ENCODE measurements at places on chromosomes 1 and 21.
A peak's percentile ranks its signal among the peaks of the same experiment; 100 is the strongest.

DNA sequence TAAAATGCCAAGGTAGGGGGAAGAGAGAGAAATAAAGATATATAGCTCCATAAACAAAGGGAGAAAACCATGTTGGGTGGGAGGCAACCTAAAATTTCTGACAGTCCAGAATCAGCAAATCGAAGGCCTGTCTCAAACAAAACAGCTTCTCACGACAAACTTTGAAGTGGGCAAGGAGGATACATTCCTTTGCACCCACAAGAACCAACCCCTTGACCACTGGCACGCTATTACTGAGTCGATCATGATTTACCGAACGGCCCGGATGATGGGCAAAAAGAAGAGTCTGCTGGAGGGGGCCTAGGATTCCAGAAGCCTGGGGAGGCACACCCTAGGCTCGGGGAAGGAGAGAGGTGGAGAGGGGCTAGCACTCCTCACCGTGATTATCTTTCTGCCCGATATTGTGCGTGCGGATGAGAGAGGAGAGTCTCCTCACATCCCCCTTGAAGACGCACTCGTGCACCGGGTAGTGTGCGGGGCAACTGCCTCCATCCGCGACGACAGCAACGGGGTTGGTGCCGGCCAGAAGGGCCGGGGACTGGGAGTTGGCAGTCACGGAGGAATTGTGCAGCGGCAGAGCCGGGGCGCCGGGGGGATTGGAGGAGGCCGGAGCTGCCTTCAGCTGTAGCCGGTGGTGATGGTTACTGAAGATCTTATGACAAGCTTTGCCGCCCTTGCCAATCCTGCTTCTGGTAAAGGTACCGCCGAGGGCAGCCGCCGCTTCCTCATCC, 756 bp downstream of the ANKRD13C start:
- peak; percentile 29 for DNase-seq

GRCh38 chr1:147641695-147642592, 28.4 kb downstream of the ACP6 start:
- no peak for DNase-seq

DNA sequence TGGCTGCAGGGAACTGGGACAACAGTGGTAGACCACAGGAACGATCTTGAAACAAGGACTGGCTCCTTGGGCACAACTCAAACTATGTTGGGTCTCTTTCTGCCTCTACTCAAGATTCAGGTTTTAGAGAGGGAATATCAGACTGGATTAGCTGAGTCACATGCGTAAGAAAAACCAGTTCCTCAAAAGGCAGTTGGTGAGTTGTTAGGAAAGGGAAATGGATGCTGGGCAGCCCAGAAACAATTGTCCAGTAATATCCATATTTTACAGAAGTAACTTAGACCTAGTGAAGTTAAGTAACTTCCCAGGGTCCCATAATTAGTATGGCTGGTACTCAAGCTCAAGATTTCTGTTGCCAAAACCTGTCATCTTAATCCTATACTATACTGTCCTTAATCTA, 27.0 kb upstream of the TMEM39B start:
- DNase-seq, result no peak

- no peak for DNase-seq
Observed at GRCh38 chr1:24363994-24364393, 44.8 kb downstream of the GRHL3 start.

GRCh38 chr1:66711420-66711819, 40.8 kb upstream of the DYNLT5 start:
- no peak for DNase-seq

DNA sequence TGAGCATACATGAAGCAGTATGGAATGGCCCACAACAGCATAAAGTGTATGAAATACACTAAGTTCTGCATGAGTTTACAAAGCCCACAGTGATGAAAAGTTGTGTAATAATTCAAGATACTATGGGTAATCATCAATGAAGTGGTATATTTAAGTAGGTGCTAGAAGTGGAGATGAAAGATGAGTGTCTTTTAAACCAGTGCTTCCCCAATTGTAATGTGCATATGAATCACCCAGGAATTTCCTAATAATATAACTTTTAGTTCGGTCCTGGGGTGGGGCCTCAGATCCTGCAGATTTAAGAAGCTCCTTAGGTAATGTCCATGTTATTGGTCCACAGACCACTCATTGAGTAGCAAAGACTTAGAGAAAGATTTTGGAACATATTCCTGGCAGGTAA, 184.9 kb downstream of the DUSP10 start:
- DNase-seq, result no peak

- no peak for DNase-seq
Observed at GRCh38 chr1:15381805-15382204, 27.9 kb upstream of the EFHD2 start.

DNA sequence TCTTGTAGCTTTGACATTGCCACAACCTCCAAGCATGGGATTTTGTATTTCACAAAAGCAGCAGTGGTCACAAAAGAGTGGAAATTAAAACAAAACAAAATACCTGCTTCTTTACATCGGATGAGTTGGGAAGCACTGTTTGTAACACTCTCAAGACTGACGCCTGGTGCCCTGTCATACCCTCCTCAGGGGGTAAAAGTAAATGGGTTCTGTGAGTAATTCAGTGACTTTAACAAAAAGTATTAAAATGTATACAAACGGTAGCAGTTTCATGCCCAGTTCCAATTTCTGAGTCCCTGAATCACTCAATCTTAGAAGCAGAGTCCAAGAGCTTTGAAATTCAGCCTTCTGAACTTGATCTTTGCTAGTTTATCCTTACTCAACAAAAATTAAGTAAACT, 152.5 kb downstream of the TIAM1 start:
- DNase-seq, result no peak

- no peak for DNase-seq
Observed at GRCh38 chr1:116679091-116679827, 11.7 kb upstream of the IGSF3 start.

GRCh38 chr1:165444897-165445370, at the start of gene RXRG:
Gene RXRG (minus strand): TSS chr1:165445126. CDS start chr1:165444893, 233 bp downstream.
- DNase-seq, result no peak

DNA sequence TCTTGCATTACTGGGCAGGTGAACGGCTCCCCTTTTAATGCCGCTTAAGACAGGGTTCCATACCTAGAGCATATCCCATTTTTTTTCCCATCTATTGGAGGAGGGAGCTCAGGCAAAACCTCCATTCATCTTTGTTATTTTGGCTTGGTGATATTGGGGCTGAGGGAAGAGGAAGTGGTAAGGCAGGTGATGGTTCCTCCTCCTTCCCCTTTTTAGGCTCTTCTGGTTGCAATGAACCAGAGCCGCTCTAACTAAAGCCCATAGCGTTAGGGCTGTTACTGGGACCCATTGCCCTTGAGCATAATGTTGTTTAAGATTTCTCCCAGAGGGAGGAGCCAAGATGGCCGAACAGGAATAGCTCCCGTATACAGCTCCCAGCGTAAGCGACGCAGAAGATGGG, 21.1 kb downstream of the PYHIN1 start:
- DNase-seq, result no peak

- no peak for DNase-seq
Observed at GRCh38 chr1:67313934-67314671, 6.4 kb downstream of the IL12RB2 start.

DNA sequence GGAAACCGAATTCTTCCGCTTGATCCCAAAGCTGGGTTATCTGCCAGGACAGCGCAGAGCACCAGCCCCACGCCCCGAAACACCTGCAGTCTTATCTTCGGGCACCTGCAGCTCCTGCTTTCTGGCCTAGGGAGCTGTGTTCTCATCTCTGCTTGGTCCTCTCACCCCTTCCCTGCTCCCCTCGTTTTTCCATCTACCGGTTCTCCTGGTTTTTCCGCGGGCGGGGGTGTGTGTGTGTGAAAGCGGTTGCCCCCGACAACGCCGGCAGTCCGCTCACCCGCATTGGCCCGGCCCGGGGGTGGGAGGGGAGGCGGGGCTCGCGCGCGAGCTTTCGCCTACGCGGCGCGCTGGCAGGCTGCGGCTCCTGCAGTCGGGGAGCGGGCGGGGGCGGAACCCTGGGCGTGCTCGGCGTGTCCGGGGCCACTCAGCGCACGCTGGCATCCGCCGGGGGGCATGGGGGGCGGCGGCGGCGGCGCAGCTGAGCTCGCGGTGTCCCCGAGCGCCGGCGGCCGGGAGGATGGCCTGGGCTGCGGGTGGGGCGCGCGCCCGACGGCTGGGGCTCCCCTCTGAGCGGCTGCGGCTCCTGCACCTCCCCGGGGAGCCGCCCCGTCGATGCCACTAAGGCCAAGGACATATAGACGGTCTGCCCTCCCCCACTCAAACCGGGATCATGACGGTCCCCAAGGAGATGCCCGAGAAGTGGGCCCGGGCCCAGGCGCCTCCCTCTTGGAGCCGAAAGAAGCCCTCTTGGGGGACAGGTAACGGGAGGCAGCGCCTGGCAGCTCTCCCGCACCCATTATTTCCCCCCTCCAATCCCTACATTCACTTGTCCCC, 3.2 kb downstream of the ATP8B2 start:
- DNase-seq, result peak; percentile 67

DNA sequence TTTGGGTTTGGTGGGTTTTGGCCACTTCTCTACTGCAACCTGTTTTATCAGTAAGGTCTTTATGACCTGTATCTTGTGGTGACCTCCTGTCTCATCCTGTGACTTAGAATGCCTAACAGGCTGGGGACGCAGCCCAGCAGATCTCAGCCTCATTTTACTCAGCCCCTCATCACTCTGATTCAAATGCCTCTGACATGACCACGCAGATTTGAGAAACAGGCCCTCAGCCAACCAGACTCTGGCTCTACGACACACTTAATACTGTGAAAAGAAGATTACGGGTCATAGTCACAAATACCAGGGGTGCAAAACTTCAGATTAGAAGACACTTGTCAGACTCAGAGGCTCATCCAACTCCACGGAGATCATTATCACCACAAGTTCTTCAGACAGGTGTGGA, 28.3 kb upstream of the KIF26B start:
- no peak for DNase-seq

DNA sequence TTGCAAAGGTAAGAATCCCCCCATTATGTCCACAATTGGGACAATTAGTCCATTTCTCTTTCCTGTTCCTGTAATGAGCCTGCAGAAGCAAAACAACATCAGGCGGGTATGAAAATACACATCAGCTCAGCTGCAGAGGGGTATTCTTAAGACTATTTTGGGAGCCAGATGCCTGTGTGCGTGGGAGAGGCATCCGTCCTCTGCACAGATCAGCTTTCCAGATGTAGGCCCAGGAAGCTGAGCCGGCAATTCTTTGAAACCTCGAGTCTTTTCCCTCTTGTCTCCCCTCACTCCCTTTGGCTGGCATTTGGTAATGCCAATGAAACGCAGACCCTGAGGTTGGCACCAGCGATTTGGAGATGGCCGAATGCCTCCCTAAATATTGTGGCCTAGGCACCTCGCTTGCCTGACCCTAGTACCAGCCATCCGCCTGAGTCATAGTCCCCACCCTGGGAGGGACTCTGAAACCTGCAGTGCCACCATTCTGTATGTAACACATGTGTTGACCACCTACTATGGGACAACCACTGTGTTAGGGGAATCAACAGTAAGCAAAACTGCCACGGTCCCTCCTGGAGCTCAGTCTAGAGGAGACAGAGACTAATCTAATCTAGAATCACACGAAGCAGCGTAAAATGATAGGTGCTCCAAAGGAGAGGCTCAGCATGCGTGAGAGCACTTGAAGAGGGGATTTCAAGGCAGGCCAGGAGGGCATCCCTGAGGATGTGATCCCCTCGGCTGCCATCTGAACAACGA, 603.0 kb downstream of the MATN1 start:
- DNase-seq, result no peak

- no peak for DNase-seq
Observed at GRCh38 chr1:17162941-17163340, 42.0 kb upstream of the PADI1 start.

GRCh38 chr1:115492880-115493279, 148.9 kb upstream of the VANGL1 start:
- no peak for DNase-seq

DNA sequence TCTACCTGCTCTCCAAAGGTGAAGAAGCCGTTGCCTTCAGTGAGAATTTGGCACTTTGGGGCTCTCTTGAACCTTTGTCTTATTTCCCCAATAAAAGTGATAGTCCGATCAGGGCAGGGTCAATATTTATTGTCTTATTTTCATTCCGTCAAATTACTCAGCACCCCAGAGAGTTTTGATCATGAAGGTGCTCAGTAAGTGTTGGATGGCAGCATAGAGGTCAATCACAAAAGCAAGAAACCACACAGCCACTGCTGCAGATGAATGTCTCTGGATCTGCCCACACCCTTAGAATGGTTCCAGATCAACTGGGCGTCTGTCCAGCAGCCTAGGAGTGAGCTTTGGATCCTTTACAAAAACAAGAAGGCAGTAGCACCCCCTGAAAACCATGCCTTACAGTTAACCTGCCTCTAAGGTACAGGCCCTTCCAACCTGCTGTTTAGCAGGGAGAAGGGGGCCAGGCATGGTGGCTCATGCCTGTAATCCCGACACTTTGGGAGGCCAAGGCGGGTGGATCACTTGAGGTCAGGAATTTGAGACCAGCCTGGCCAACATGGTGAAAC, 97.3 kb downstream of the PSMG1 start:
- no peak for DNase-seq

- no peak for DNase-seq
Observed at GRCh38 chr21:38930066-38930465, 124.3 kb downstream of the ETS2 start.

DNA sequence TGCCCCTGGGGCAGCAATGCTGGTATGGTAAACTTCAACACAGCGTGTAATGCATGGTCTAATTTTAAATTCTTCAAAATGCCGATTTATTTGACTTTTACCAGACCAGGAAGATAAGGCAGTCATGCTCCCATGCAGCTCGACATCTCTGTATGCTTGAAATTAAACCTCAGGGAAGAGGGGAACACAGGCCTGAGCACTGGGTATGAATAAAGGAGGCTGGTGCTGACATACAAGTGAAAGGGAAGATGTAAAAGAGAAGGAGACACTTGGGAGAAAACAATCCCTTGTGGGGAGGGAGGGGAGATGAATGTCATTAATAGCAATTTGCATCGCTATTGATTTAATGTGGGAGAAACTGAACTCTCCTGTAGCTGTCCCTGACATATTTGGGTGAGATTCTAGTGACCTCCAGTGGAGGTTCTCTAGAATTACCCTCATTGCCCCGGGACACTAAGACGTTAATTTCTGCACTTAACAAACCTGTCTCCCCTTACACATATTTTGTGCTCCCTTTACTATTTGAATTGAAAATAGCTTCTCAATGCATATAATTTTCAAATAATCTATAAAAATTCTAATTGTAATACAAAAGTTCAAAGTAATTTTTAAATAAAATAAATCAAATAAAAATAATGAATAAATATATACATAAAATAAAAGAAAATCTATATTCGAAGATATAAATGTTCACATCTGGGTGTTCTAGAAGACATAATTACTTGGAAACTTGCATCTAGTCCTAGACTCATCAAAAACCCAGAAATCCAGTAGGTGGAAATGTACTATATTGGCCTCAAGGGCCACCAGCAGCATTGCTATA, 283.1 kb downstream of the LMX1A start:
- no peak for DNase-seq

GRCh38 chr1:54833121-54833520, 32.0 kb upstream of the TTC22 start:
- DNase-seq, result no peak

GRCh38 chr1:14549897-14550620, 48.4 kb upstream of the KAZN start:
- DNase-seq, result no peak

GRCh38 chr21:34909492-34910292, 139.4 kb downstream of the RUNX1 start:
- DNase-seq, result no peak

GRCh38 chr1:228081578-228082213, 812 bp upstream of the ARF1 start:
- DNase-seq, result no peak

- DNase-seq, result no peak
Observed at GRCh38 chr21:38688068-38688467, 117.7 kb upstream of the ETS2 start.

- no peak for DNase-seq
Observed at GRCh38 chr1:181712711-181713110, 229.4 kb downstream of the CACNA1E start.
